Dermis lymphatic vessel endothelial cell (primary cell): ENCODE measurements at places on chromosomes 6 and 20. TPM values are rescaled to one million over a fixed set of nuclear protein-coding genes. Genes with fewer than 3 reads are reported as not detected.

The NRSN1 gene
- not detected in 2 replicates for total RNA-seq

The PPP1R14C gene
- not detected in 2 replicates for total RNA-seq

The MUCL3 gene
- total RNA-seq = not detected in 2 replicates

The OPRL1 gene
- 1.6 and 2.2 TPM in 2 replicates for total RNA-seq

The GINS1 gene
- 3.6 and 3.8 TPM in 2 replicates for total RNA-seq

The VIP gene
- 0.33 and 1.4 TPM in 2 replicates for total RNA-seq

The TFAP2C gene
- under 0.01 TPM in 1 of 2 replicates, not detected in the other for total RNA-seq

The NELFE gene
- 68.1 and 76.8 TPM in 2 replicates for total RNA-seq

The NKX2-4 gene
- not detected in 2 replicates for total RNA-seq

The ZBTB9 gene
- total RNA-seq = 4.6 and 7.0 TPM in 2 replicates

The EDN1 gene
- total RNA-seq = 34.1 and 88.5 TPM in 2 replicates

The HRH3 gene
- not detected in 2 replicates for total RNA-seq

The BIRC7 gene
- under 0.01 TPM in 1 of 2 replicates, not detected in the other for total RNA-seq

The WFDC12 gene
- not detected in 2 replicates for total RNA-seq

The PNLDC1 gene
- not detected in 2 replicates for total RNA-seq

The FITM2 gene
- 6.8 and 7.6 TPM in 2 replicates for total RNA-seq

The FGD2 gene
- not detected in 2 replicates for total RNA-seq

The ALDH8A1 gene
- total RNA-seq = under 0.01 and 0.17 TPM in 2 replicates
